Stimulated activated naive CD8-positive, alpha-beta T cell treated with anti-CD3 and anti-CD28 coated beads, Interleukin-15, Interleukin-2, amounts not matched to agents 100 U/mL and 50 U/mL, for 24 hours (primary cell): ENCODE measurements at places on chromosomes 5 and 9.

DNA sequence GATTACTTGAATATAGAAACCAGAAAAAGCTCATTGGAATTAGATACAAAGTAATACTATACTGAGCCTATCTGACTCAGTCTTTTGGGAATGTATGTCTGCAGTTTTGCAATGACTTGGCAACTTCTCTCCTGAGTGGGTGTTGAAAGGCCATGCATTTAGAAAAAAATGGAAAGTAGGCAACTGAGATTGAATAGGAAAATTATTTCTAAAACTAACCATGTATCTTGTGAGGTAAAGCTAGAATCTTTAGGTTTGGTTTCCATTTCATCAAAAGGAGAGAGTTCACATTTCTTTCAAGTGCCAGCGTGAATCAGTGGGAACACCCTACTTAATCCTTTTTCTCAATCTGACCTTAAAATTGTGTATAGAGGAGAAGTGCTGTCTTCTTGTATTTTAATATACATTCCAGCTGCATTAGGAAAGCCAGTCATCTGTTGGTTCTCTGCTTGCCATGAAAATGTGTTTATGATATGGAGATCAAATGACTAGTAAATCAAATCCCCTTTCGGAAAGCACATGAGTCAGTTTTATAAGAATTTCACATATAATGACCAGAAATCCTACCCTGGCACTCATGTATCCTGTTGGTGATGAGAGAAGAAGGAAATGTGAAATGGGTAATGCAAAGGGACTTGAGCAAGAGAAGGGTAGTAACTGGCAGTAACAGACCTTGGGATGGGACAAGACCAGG, 30.4 kb downstream of the NFX1 start:
- DNase-seq: no peak

GRCh38 chr5:137122558-137122957, 376.6 kb downstream of the SPOCK1 start:
- DNase-seq: no peak

DNA sequence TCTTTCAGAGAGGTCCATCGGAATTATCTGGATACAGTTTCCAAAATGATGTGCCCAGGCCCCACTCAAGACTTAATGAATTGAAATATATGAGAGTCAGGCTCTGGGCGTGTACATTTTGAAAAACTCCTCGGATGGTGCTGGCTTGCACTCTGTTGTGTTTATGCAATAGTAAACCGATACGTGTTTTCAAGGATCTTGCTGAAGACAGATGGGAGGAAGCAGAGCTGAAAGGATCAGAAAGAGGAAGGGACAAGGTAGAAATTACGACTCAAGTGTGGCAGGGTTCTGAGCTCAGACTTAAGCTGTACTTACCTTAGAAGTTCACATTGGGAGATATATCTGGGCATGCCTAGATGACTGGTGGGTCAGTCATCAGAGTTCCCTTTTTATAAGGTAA, 13.7 kb upstream of the STOM start:
- no peak for DNase-seq

DNA sequence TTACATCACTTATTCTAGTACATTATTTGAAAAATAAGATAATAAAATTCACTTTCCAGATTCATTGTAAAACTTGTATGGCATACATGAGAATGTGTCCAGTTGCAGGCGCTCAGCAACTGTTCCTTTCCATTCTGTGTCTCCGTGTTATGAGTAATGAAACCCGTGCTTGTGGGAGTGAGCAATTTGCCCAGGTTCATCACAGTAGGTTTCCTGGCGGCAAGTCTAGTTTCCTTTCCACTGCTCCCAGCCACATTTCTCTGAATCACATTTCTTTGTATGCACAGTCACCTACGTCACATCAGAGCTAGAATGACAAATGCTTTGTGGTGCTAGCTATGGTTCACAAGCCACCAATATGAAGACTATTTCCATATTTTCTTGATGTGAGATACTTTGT, 39.9 kb downstream of the MOCS2 start:
- peak; percentile 61 for DNase-seq

GRCh38 chr5:157384971-157385709, 74.9 kb upstream of the NIPAL4 start:
- DNase-seq: no peak
